ENCODE measurements at places on chromosomes 5 and 9. TPM values are rescaled to one million over a fixed set of nuclear protein-coding genes. Genes with fewer than 3 reads are reported as not detected.
A peak's percentile ranks its signal among the peaks of the same experiment; 100 is the strongest.

The ZMAT2 gene
- 37.9 TPM for total RNA-seq

The PLCXD3 gene
- total RNA-seq = 2.4 TPM

The PHF24 gene
- 0.39 TPM for total RNA-seq

The ADAMTS12 gene
- total RNA-seq = 41.2 TPM

The EIF4E1B gene
- not detected for total RNA-seq

The OTULINL gene
- 16.7 TPM for total RNA-seq

The PRRX2 gene
- total RNA-seq = 8.5 TPM

The C5orf34 gene
- 1.2 TPM for total RNA-seq

The SOX30 gene
- total RNA-seq = not detected

The UNC13B gene
- total RNA-seq = 29.0 TPM

- peak; percentile 47 for DNase-seq
These were observed 142.8 kb upstream of the ALDH1B1 start for GRCh38 chr9:38249587-38250210.

DNA sequence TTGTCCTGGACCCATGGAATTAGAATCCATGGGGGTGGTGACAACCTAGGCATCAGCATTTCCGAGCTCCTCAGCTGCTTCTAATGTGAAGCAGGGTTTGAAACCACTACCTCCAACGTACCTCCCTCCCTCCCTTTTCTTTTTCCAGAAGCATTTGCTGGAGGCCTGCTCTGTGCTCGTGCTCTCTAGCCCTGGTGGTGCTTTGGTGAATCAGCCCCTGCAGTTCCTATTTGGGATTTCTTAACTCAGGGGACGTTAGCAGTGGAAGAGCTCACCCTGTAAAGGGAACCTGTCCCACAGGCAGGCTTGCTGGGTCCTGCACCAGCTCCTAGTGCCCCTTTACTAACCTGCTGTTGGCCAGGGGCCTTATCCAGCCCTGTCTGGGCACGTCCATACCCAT is 55.0 kb downstream of the NSG2 start:
- DNase-seq = no peak

- DNase-seq = no peak
These were observed 18.0 kb downstream of the TLR4 start for GRCh38 chr9:117722108-117722761.

GRCh38 chr5:14250748-14251701 is 107.9 kb downstream of the TRIO start:
- no peak for DNase-seq

DNA sequence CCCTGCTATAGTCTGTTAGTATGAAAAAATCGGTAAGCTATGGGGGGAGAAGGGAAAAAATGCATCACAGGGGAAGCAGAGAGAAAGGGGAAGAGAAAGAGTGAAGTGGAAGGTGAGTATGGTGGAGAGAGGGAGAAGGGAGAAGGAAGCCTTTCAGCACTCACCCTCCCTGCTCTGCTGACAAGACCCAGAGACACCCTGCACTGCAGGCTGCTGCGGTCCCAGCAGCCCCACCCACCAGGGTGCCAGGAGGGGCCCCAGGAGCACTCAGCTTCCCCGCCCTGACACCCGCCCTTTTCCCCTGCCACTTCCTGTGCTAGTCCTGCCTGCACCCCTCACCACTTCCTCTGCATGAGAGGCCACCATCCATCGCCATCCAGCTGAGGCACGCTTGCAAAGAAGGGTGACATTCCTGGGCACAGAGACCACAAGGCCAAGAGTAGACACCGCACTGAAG is 12.7 kb downstream of the STK10 start:
- DNase-seq = no peak

DNA sequence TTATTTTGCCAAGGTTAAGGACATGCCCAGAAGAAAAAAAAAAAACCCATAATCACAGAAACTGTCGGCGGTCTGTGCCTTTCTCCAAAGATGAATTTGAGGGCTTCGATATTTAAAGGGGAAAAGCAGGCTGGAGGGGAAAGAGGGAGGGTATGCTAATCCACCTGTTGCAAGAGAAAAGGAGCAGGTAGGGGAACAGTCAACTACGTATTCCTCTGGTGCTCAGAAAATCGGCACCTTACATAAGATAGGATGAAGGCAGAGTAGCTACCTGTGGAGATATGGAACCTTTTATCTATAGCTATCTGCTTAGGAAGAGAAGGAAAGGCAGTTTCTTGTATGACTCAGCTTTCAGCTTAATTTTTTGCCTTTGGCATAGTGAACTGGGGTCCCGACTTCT is 77.7 kb downstream of the PTCD2 start:
- no peak for DNase-seq

- DNase-seq = no peak
These were observed 865.0 kb upstream of the ACO1 start for GRCh38 chr9:31519424-31519823.

DNA sequence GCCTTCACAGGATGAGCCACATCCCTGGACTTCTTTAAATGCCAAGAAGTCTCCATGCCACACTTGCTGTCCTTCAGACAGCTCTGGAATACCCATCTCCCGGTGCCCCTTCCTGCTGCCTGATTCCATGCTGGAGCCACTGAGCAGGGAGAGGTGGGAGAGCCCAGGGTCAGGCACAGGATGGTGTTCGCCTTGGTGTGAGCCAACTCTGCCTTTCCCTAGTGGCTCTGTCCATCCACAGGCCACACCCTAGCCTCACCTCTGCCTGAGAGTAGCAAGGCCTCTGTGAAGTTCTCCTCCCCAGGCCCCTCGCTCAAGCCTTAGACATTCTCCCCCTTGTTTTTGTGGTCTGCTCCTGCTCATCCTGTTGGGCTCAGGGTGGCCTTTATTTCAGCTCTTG is 54.2 kb upstream of the ANGPTL2 start:
- peak; percentile 78 for DNase-seq

GRCh38 chr9:3906437-3907213 is 380.8 kb upstream of the RFX3 start:
- no peak for DNase-seq

DNA sequence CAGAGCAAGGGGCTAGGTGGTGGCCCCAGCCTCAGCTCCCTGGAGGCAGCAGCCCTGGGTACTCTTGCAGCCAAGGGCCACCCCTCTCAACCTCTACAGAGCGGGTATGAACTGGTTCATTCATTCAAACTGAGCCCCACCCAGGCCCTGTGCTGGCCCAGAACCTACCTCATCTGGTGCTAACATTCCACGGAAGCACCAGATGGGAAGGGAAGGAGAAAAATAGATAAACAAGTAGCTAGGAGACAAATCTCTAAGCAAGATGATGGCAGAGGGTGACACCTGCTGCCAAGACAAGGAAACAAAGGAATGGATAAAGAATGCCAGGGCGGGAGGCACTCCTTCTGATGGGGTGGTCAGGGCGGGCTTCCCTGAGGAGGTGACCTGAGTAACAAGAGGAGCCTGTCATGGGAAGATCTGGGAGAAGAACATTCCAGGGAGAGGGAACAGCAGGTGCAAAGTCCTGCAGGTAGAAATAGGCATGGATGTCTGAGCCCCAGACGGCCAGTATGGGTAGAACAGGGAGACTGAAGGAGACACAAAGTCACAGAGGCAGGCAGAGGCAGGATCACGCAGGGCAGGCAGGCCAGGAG is 6.1 kb downstream of the ST6GALNAC4 start:
- no peak for DNase-seq

GRCh38 chr9:76580188-76580587 is 121.2 kb downstream of the GCNT1 start:
- DNase-seq = no peak

- DNase-seq = no peak
These were observed 10.8 kb upstream of the SPATA24 start for GRCh38 chr5:139414581-139415130.

DNA sequence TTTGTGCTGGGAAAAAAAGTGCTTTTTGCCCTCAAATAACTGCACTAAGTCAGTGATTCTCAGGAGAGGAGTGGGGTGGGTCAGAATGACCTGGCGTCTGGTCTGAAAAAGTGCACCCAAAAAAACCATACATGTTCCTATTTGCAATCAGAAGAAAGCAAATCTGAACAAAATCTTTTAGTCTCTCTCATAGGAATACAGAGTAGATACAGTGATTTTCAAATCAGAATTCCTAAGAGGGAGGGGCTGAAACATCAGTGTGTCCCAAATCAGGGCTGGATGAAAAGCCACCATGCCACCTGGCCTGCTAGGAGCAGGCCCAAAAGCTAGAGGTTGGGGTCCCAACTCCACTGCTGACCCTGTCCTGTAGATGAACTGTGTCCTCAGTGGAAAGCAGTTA is 66.8 kb downstream of the RAPGEF1 start:
- no peak for DNase-seq

GRCh38 chr9:121286973-121287741 is 19.2 kb downstream of the GSN start:
- peak; percentile 90 for DNase-seq

DNA sequence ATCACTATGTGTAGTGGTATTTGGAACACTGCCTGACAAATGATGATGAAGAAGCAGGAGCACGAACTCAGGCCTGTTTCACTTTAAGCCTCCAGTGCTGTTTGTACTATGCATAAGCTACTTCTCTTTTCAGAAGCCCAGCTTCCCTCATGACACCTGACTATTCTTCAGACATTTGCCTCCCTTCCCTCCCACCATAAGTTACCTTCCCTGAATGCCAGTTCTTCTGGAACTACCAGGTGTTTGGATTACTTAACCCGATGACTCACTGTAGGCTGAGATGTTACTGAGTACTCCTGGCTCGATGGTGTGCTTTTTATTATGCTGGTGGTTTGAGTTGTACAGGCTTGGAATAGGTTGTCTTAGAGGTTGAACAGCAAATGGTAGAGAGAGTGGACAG is 180.0 kb downstream of the SPATA31D1 start:
- no peak for DNase-seq

- DNase-seq = no peak
These were observed 231.7 kb downstream of the ARHGAP26 start for GRCh38 chr5:143001764-143002351.

Data from mesenteric fat pad (tissue), 1 donor.